ENCODE measurements at places on chromosomes 2 and 18.

GRCh38 chr2:98552499-98553179, 55.7 kb downstream of the COA5 start:
- no peak for DNase-seq

DNA sequence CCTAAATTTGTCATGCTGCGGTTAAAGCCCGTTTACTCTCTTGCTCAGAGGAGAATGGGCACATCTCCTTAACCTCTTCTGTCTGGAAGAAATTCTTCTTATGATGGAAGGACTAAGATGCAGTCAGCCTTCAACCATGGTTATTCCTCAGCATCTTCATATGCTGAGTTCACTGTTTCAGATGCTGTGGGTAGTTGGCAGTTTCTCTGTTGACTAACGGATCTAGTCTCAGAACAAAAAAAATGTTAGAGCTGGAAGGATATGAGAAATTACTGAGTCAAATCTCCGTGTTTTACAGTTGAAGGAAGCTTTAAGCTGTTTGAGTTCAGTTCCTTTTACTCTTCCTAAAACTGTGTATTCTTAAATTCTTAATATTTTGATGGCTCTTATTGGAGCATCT, 43.6 kb upstream of the PGAP1 start:
- DNase-seq: no peak

DNA sequence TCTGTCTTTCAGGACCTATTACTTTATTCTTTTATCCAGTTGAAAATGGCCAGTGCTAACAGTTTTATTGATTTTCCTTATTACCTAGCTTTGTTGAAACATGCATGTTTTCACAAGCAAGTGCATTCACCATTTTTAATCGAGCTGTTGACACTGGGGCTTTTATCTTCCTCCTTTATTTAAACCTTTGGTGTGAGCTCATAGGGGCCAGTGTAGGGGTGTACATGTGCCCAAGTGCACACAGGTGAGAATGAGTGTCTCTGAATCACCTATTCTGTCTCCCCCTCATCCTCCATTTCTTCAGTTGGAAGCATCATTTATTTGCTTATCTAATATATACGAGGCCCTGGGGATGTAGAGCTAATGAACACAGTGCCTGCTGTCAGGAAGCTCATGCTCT, 199.1 kb downstream of the PRKCE start:
- no peak for DNase-seq

- DNase-seq: no peak
Observed at GRCh38 chr2:44314362-44314761, 39.1 kb downstream of the SLC3A1 start.

DNA sequence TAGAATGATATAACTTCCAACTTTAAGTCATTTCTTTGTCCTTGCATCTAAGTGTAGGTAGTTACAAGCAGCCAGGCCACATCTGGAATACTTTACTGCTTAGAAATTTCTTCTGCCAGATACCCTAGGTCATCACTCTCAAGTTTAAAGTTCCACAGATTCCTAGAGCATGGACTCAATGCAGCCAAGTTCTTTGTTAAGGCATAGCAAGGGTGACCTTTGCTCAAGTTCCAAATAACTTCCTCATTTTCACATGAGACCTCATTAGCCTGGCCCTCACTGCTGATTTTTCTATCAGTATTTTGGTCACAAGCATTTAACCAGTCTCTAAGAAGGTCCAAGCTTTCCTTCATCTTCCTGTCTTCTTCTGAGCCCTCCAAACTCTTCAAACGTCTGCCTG, 7.8 kb upstream of the UGT1A9 start:
- DNase-seq: no peak

DNA sequence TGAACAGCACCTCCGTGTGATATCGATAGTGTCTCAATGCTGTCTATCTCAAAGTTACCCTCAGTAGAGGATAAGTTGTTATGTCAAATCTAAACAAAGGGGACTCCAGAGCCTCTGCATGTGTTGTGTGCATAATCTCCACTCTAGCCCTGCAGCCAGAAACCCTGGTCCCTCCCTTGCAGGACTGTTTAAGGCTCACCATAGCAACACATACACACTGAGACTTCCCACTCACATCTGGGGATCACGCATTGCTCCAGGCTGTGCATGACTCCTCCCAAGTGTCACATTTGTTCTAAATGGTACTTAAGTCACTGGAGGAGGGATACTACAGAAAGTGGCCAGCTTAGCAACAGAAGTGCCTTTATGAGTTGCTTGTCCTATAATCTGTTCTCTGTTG, 258.6 kb upstream of the CRIM1 start:
- DNase-seq: no peak

GRCh38 chr18:63705401-63705800, 2.6 kb downstream of the SERPINB11 start:
- DNase-seq: no peak

DNA sequence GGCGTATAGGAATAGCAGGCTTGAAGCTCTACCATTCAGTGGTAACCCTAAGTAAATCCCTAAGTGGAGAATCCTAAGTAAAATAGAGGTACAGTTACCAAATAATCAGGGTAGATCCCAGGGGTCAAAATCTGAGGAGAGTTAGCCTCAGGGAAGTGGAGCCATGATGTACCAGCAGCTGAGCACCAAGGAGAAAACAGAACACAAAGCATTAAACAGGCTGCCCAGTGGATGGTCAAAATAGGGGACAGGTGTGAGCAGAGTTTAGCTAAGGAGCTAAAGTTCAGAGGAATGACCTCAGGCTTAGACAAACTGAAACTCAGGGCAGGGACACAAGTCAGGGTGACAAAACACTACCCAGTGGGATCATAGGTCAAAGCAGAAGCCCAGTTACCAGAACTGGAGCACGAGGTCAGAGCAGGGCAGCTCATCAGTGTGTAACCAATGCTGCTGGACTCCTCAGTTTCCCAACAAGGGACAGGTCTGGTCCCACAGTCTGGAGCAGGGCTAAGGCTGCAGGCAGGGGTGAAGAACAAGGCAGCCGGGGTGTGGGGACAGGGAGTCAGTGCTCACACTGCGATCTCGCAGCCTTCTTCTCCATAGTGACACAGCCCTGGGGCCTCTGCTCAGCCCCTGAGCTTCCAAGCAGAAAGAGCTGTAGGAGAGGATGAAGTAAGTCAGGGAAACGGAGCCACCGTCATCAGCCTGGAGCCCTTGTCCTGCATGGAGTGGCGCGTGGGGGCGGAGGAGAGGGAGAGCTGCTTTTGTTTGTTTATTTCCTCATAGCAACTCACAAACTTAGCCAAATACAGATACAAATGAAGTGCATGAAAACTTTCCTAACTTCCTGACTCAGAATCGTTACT, 264.0 kb downstream of the MREG start:
- DNase-seq: no peak

DNA sequence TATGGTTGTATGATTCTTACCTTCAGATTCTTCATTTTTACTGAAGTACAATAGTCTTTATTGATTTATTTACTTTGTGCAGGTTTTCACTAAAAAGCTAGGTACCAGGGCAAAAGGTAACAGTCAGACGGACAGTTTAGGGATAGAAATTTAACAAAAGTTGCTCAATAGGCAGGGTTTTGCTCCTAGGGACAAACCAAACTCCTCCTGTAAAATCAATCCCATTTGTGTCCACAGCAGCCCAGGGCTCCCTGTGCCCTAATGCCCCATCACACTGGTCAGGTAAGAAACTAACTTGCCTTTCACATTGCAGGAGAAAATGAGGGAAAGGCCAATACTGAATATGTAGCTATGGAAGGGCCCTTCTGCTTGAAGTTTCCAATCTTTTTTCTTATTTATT, 410.9 kb downstream of the EPHA4 start:
- DNase-seq: no peak

- DNase-seq: no peak
Observed at GRCh38 chr2:226256237-226256636, 543.4 kb downstream of the IRS1 start.

DNA sequence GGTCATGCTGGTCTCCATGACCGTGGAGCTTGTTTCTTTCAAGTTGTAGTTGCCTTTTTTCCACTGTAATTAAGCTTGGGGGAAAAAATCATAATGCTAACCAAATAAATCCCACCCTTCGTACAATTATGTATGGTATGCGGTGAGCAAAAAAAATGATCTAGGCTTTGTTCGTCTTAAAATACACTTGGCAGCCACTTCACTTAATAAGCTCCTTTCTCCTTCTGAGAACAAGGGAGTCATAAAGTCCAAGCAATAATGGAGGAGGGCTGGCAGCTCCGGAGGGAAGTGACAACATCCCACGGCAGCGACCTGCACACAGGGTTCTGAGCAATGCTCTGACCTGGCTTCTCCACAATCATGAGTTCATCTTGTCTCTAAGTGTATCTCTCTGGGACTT, 91.2 kb upstream of the KLHL29 start:
- no peak for DNase-seq

DNA sequence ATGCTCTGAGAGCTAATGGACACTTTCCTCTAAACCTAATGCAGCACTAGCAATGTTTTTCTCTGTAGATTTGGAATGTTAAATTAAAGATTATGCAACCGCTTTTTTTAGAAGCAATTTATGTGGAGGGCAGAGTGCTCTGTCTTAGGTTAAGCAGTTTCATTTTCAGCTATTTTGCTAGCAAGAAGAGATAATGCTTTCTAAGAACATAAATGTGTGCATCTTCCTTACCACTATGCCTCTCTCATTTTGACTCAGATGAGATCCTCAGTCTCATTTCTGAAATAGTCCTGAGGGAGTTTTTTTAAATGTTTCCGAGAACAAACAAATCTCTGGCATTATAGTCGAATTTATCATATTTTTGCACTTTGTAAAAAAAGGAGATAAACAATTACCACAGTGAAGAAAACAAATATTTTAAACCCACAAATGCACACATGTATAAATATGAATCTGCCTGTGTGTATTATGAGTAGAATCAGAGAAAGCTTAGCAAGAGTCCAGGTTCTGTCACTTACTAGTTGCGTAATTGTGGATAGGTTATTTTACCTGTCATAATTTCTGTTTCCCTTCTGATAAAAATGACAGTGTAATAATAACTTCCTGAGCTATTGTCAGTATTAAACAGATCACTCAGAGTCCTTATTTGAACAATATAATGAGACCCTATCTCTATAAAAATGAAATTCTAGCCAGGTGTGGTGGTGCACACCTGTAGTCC, 207.7 kb upstream of the CRIM1 start:
- no peak for DNase-seq

GRCh38 chr18:2302628-2303516, 268.4 kb downstream of the METTL4 start:
- DNase-seq: no peak

- no peak for DNase-seq
Observed at GRCh38 chr2:184154438-184154837, 443.9 kb upstream of the ZNF804A start.

DNA sequence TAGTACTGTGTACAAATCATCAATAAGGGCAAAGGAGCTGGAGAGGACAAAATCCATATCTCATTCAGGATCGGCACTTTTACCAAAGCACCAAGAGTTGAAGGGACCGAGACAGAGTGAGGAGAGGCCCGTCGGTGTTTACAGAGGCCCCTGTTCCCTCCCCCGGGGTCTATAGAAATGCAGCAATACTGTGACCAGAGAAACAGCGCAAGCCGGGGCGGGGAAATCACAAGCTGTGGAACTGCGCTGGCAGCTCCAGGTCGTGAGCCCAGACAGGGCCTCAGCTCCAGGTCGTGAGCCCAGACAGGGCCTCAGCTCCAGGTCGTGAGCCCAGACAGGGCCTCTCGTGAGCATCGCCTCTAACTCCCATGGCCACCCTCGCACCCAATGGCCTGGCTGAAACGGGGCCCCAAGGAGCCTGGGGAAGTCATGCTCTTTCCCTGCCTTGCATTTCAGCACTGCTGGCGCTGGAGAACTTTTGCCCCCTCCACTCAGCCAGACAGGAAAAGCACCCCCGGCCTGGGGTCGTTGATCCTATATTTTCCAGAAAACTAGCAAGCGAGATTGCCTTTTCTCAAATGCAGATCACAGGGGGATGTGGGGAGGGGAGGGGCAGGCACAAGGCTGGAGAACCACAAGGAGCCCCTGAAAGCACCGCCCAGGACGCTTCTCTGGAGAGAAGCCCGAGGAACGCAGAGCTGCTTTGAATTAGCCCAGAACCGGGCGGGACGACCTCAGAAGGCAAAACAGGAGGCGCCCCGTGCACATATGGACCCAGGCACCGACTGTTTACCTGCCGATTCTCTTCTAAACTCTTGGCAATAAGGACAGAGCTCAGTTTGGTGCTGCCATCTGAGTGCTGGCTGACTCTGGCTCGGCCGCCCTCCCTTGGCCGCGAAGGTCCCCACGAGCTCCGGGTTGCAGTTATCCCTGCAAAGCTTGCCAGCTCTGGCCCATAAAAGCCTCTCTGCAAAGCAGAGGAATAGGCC, 223.7 kb downstream of the ACKR3 start:
- DNase-seq: no peak

- DNase-seq: no peak
Observed at GRCh38 chr2:10382354-10383061, 65.6 kb downstream of the ODC1 start.

- DNase-seq: no peak
Observed at GRCh38 chr2:23417310-23417709, 32.3 kb downstream of the KLHL29 start.

DNA sequence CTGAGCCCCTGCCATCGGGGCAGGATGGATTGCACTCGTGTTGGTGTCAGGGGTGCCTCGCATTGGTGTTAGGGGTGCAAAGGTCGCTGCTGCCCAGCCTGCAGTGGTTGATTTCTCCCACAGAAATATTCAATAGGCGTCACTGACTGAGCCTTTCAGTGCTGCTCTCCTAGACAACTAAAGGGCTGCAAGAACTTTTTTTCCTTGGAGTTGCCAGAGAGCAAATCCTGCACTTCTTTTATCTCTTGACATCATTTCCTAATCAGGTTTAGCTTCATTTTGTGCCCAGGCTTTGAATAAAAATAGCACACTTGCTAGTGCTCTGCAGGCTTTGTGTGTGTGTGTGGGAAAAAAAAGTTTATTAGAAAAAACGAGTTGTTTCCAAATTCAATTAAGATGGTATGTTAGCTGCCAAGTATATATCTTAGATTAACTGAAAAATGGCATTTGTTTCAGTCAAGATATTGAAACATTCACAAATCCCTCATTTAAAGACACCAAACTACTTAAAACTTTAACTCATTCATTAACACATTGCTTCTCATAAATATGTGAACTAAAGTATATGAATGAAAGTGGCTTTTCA, 125.6 kb downstream of the SOCS6 start:
- no peak for DNase-seq

- no peak for DNase-seq
Observed at GRCh38 chr2:70723286-70723885, 44.6 kb downstream of the ADD2 start.

Data from posterior cingulate gyrus (tissue), 11 donors.